Peyer's patch (tissue), 4 donors: ENCODE measurements at places on chromosomes 2 and 18. TPM values are rescaled to one million over a fixed set of nuclear protein-coding genes. Genes with fewer than 3 reads are reported as not detected.

PRSS56 gene
- total RNA-seq, result not detected

DNA sequence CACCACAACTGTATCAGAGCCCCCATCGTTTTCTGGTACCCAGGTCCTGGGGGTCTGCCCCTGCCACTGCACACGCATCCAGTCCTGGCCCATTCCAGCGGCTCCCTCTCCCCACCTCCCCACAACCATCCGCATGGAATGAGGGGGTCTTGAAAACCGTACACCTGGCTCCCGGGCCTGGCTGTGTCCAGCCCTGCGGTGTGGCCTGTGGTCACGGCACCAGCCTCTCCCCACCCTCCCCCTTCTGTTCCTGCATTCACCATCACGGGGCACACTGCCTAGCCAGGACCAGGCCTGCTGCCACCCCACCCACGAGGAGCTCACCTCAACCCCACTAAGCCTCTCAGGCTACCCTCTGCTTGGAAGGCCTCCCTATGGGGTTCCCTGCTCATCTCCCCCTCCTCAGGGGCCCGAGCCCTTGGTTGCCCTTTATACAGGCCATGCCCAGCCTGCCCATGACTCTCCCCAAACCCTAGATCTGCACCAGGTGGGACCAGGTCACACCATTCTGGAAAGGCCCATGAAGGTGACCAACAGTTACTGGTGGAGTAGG lies 11.4 kb downstream of the GPR35 start:
- DNase-seq, result no peak

IL36A gene
- not detected for total RNA-seq

- DNase-seq, result no peak
Observed at GRCh38 chr2:75447176-75447575, 113.6 kb downstream of the EVA1A start.

DNA sequence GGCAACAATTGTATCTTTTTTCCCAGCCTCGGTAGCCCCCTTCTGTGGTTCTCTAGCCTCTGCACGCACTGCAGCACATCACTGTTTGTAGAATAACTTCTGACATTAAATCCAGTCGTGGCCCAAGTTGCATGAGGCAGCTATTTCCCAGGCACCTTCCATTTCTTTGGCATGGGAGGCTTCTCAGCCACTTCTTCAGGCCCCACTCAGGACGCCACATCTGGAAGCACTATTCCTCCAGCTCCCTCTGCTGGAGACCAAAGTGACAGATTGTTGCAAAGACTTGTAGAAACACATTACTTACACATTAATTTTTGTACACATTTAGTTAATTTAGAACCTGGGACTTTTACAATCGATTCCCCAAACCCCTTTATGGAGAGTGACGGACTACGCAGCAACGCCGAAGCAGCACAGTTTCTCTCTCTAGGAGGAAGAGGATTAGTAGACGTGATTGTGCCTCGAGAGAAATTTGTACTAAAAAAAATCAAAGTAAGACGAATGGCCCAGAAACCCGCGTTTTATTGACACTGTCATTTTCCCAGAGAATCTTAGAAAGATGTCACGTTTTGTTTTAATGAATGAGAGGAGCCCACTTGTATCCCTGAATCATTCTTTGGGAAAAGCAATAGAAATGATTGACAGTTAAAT lies 57.8 kb upstream of the RGPD5 start:
- DNase-seq, result peak; percentile 32

DNA sequence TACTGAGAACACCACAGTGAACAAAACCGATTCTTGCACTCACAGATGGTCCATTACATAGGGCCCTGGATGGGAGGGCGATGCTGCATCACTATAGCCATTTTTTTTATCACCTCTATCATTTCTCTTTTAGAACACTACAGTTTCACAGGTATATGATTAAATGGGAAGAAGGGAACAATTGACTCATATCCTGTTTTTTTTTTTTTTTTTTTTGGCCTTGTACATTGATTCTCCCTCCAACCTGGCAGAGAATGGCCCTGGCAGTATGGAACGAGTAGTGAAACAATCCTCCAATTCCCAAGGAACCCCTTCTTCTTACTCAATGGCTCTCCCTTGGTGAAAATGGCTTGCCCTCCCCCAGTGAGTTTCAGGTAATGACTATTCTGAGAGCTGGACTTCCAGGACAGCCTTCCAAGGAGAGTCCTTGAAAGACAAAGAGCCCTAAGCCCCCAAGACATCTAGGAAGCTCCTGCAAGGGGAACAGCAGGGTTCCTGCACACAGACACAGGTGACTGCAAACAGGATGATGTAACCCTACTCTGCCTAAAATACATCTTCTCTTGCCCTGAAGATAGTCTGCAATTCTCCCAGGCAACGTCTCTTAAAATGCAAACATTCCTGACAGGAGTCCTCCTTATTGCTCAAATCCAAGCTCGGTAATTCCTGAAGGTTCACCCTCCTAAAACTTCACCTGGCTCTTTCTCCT lies 405.4 kb downstream of the SETBP1 start:
- DNase-seq, result no peak

- DNase-seq, result no peak
Observed at GRCh38 chr2:15729709-15730544, 138.3 kb downstream of the DDX1 start.

GRCh38 chr2:33437815-33438214 lies 38.6 kb upstream of the RASGRP3 start:
- no peak for DNase-seq

HES6 gene
- total RNA-seq, result 26.6 TPM

KANSL3 gene
- 31.5 TPM for total RNA-seq

DNA sequence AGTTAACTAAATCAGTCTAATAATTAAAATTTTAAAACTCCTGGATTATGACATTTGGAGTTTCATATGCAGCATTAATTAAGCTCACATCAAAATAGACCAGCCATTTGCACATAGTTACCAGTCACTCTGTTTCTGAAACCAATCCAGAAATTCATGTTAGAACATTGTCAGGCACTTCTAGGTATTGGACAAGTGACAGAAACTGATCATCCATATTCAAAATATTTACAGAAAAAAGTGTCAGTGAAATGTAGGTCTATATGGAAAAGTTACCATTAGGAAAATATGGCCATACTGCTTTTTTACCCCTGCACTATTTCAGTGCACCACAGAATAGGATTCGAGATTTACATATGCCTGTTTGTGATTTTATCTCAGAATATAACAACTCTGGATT lies 33.4 kb downstream of the UPP2 start:
- no peak for DNase-seq

- DNase-seq, result no peak
Observed at GRCh38 chr2:20757405-20758090, 65.4 kb downstream of the LDAH start.
